ENCODE measurements at places on chromosomes 5 and 9.

DNA sequence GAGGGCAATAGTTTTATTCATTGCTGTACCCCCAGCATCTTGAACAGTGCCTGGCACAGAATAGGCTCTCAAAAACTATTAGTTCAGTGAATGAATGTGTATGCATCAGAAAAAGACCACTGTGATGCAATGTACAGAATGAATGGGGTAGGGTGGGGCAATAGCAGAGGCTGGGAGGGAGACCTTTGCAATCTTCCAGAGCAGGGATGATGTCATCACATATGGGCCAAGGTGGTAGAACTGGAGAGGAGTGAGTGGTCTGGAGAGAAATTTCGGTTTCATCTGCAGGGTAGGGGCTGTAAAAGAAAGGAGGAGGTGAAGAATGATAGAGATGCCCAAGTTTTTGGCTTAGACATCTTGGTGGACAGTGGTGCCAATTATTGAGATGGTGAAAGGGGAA, 23.4 kb upstream of the ARAP3 start:
- DNase-seq: no peak

- peak; percentile 8 for DNase-seq
Observed at GRCh38 chr5:116652903-116653302, 78.3 kb upstream of the SEMA6A start.

DNA sequence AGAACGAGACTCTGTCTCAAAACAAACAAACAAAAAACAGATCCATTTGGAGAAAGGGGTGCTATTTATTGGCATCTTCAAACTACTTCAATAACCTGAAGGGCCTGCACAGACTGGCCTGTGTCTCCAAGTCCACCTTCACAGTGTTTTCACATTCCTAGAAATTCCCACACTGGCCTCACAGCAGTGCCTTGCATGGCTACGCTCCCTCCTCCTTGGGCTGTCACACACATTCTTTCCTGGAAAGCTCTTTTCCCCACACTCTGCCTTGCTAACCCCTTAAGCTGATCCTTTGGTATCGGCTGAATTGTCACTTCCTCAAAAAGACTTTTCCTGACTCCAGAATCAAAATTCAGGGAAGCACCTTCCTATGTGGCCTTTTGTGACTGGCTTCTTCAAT, 19.8 kb downstream of the FAM151B start:
- DNase-seq: no peak

DNA sequence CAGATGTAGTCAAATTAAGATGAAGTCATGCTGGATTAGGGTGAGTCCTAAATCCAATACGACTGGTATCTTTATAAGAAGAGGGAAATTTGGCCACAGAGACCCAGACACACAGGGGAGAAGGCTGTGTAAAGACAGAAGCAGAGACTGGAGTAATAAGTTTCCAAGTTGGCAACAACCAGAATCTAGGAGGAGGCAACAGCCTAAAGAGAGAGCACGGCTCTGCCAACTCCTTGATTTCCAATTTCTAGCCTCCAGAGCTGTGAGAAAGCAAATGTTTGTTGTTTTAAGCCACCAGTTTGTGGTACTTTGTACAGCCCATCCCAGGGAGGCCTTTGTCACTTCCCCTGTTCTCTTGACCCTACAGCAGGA, 74.4 kb downstream of the ATG10 start:
- DNase-seq: no peak

DNA sequence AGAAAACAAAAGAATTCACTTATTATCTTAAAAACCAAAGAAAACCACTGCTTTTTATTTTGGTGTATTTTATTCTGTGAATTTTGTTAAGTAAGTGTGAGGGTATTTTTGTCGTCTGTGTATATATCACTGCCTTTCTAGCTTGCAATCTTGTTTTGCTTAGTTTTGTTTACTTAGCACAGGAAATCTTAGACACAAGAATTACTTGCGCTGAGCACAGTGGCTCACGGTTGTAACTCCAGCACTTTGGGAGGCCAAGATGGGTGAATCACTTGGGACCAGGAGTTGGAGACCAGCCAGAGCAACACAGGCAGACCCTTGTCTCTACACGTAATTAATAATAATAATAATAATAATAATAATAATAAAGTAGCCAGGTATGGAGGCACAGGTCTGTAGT, 230.3 kb downstream of the PAPPA start:
- no peak for DNase-seq

DNA sequence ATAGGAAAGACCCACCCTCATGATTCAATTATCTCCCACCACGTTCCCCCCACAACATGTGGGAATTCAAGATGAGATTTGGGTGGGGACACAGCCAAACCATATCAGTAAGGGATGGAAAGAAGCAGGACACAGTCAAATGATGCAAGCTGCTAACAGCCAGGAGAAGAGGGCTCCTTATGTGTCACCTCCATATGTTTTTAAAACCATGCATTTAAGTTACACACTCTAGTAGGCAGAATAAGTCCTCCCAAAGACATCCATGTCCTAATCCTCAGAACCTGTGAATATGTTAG, 4.2 kb upstream of the TTC23L start:
- no peak for DNase-seq

- no peak for DNase-seq
Observed at GRCh38 chr5:118598311-118598710, 390.0 kb downstream of the DTWD2 start.

- DNase-seq: peak; percentile 90
Observed at GRCh38 chr5:127068493-127069214, 4.6 kb downstream of the C5orf63 start.
